ENCODE measurements at places on chromosomes 4 and X.

DNA sequence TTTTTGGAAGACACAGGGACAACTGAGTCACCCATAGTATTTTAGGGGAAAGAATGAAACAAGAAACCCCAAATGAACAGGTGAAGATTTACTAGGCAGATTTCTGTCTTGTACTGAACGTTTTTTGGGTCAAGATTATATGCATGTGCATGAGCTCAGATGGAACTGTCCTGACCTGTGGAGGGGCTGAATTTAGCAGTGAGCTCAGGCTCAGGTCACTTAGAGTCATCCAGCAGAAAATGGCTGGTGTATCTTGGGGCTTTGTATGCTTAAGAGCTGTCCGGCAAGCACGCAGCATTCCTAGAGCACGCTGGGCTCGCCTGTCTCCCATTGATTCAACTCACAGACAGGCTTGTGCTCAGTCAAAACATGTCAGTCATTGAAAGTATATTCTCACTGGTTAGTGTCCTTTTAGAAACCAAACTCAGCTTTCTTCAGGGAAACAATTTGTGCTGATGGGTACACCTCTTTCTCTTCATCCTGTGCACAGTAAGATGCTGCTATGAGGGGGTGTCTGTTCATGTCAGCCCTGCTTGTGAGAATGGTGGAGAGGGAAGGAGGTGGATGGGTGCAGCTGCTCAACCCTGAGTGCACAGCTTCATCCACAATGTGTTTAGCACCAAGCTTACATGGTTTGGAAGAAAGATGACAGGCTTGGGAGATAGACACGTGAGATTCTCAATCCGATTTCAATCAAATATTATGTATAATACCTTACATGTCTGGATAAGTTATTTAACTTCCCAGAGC lies 47.5 kb upstream of the PDLIM3 start:
- DNase-seq = no peak

GRCh38 chr4:168871632-168872031 lies 138.4 kb downstream of the CBR4 start:
- no peak for DNase-seq

- DNase-seq = no peak
Observed at GRCh38 chr4:137000432-137000831, 531.9 kb downstream of the PCDH18 start.

GRCh38 chr4:164446516-164446915 lies 307.4 kb upstream of the SMIM31 start:
- no peak for DNase-seq

DNA sequence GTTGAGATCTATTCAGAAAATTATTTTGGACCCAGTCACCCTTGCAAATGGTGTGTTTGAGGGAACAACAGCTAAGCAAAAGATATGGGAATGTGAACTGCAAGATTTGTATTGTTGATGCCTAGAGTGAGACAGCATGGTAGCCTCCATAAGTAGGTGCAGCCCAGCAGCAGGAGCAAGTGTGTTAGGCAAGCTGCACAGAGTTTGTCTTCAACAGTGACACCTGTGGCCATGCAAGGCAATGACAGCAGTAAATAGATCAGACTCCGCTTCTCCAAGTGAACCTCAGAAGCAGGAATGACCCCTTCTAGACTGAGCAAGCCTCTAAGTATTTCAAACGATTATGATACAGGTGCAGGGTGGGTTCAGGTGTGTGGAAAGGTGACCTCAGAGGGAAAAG lies 133.4 kb upstream of the MSX1 start:
- DNase-seq = peak; percentile 46

GRCh38 chrX:109952985-109953905 lies 49.7 kb upstream of the TMEM164 start:
- no peak for DNase-seq

DNA sequence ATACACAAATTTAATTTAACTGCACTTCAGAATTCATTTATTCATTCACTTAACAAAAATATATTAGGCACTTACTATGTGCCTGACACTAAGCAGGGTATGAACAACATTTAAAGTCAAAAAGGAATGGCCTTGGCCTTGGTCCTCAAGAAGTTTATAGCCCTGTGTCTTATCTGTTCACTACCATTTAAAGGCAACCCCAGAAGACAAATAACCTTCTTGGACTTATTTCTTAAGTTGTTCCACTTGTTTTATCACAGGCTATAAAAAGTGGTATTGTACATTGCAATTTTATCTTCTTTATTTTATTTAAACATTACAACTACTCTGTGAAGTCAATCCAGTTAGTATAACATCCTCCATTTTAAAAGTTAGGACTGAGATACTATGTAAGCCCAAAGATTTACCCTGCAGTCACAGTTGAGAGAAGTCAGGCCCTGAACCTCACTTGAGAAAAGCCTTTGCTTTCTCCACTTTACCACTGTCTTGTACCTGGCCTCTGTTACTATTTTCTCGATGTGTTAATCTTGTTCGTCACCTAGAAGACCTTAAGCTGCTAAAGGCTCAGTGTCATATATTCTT lies 305.6 kb upstream of the DIPK2B start:
- no peak for DNase-seq

GRCh38 chrX:37350034-37350365 lies 836 bp downstream of the PRRG1 start:
- peak; percentile 17 for DNase-seq

DNA sequence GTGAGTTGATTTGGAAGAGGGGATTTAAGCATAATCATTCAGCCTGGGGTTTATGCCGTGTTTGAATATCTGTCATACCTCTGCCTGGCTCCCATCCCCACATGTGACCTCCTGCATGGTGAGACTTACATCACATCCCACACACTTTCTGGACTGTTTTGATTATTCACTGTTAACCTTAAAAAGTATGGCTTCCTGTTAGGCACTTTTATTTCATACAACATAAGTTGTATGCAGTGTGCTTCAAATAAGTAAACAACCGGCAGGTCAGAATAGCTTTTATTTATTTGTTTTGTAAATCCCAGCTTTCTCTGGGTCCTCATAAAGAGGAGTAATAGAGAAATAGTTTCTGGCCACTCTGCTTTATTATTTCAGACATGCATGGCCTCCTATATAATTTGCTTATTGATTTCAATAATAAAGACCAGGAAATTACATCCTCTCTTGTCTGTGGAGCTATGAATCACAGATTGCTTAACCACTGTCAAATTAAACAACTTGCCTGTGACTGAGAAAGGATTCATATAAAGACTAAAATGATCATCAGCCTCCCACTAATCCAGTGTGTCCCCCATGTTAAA lies 376.8 kb upstream of the ZFP42 start:
- DNase-seq = no peak

GRCh38 chr4:108068442-108068841 lies 78.8 kb downstream of the HADH start:
- no peak for DNase-seq

GRCh38 chrX:84796321-84796720 lies 207.4 kb upstream of the APOOL start:
- no peak for DNase-seq

DNA sequence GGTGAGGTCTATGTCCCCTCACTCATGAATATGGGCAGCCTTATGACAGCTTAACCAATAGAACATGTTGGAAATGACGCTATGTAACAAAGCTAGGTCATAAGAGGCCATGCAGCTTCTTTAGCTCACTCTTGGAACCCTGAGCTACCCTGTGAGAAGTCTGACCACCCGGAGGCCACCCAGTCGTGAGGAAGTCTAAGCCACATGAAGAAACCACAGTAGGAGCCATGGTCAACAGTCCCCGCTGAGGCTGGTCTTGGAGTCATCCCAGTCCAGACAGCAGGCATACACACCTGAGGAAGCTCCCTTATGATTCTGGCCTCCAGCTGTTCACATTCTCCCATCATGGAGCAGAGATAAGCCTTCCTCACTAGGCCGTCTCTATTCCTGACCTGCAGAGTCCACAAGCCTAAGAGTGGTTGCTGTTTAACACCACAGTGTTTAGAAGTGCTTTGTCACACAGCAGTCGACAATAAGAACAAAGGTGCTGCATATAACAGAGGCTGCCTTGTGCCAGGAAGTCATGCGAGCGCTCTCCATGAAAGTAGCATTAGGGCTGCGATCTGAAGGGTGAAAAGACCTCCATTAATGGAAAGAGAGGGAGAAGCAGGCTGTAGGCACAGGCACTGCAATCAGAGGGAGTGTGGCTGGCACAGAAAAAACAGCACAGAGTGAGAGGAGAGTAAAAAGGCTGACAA lies 38.2 kb downstream of the TSPAN5 start:
- no peak for DNase-seq

GRCh38 chrX:132412208-132412607 lies 76.6 kb downstream of the MBNL3 start:
- DNase-seq = no peak

GRCh38 chr4:13765539-13765938 lies 138.0 kb upstream of the BOD1L1 start:
- no peak for DNase-seq

DNA sequence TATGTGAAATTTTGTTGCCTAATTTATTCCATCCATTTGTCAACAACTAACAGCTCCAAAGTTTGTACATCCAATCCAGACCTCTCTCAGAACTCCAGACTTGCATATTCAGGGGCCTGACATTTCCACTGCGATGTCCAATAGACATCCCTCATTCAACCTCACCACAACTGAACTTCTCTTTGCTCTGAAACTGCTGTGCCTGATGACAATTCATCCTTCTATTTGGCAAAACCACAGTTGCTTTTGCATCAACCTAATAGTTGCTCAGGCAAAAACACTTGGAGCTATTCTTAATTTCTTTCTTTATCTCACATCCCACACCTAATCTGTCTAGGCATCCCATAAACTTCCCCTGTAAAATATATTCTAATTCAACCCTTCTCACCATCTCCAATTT lies 56.5 kb downstream of the ANTXR2 start:
- no peak for DNase-seq

- no peak for DNase-seq
Observed at GRCh38 chrX:72180539-72180938, 1.0 kb upstream of the PIN4 start.

DNA sequence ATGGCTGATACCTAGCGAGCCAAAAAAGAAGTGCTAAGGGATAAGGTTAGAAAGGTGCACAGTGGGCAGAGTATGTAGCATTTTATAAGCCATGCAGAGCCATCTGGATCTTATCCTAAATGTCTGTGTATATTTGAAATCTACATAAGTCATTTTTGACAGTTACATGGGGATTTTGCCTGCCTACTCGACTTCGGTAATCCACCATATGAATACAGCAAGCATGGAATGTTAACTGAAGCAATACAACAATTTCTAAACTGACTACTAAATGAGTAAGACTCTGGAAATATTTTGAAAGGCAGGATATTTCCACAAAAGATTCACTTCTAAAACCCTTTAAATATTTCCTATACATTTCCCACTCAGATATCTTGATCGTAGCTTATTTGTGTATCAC lies 122.5 kb downstream of the KCNIP4 start:
- DNase-seq = no peak

DNA sequence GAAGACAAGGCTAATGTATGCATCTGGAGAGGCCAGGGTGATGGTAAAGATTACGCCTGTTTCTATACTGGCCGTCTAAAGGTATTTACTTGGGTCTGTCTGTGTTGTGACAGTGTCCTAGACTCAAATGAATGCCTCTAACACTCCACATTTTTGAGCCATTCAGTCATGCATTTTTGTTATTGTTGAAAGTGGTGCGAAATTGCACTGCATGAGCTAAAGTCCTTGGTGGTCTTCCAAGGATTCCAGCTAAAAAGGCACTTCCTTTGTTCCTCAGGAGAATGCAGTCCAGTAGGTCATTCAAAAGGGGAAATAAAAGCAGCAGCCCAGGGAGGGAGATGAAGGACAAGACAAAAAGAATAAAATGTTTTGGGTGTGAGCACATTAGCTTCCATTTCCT lies 3.0 kb downstream of the GPC4 start:
- DNase-seq = no peak

DNA sequence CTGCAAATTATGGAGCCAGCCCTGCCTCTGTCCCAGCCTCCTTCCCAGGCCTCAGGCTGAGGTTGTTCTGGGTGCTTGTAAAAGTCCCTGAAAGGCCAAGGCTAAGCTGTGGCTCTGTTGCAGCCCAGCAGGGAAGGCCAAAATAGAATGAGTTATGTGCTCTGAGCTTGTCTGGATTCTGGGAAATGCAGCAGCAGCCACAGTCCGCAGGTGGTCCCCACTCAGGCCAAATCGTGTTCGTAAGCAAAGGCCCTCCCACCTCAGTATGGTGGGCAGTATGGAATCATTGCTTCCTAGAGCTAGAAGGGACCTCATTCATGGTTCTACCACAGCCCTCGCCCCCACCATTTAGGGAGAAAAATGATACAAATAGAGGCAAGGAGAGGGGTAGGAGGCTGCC lies 4.7 kb upstream of the TCEAL1 start:
- peak; percentile 63 for DNase-seq

DNA sequence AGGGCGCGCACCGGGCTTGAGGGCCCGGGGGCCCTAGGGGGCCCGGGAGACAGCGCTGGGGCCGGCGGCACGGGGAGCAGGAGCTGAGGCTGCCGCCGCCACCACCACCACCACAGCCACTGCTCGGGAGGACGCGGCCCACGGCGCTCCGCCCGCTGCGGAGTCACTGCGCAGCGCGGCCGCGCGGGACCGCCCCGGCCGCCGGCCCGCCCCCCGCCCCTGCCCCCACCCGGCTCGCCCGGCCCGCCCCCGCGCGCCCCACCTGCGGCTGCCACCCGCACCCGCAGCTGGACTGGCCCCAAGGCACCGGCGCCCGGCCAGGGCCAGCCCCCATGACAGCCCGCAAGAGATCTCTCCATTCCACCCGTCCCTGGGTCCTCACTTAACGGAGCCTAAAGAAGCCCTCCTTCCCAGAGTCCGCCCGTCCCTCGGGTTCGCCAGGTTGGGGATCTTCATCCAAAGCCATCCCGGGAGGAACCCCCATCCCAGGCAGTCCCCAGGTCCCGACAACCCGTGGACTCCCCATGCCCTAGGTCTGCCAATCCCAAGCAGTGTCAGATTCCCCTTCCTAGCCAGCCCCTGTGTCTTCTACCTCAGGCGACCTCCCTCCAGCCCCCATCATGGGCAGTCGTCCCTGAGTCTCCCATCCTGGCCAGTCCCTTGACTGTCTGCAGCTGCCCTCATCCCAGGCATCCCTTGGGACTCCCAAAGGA lies 40.0 kb upstream of the IQSEC2 start:
- no peak for DNase-seq

- DNase-seq = no peak
Observed at GRCh38 chr4:2860391-2861348, 17.0 kb downstream of the ADD1 start.

Measured in HEK293T (cell line).